Activated T-helper 9 cell treated with anti-CD3 and anti-CD28 coated beads, Interleukin-2, amount 50 U/mL, for 16 hours (primary cell): ENCODE measurements at places on chromosomes 6 and 20.

- DNase-seq: no peak
Observed at GRCh38 chr6:159460476-159460875, 232.6 kb downstream of the SOD2 start.

- DNase-seq: no peak
Observed at GRCh38 chr6:168871642-168872315, 381.9 kb downstream of the THBS2 start.

- no peak for DNase-seq
Observed at GRCh38 chr20:16692442-16692841, 37.4 kb upstream of the SNRPB2 start.

GRCh38 chr6:37021356-37022129 lies 16.1 kb downstream of the FGD2 start:
- DNase-seq: peak; percentile 47

- peak; percentile 34 for DNase-seq
Observed at GRCh38 chr6:142845624-142846458, 99.1 kb downstream of the HIVEP2 start.

GRCh38 chr6:163646866-163647265 lies 232.3 kb downstream of the QKI start:
- DNase-seq: no peak

DNA sequence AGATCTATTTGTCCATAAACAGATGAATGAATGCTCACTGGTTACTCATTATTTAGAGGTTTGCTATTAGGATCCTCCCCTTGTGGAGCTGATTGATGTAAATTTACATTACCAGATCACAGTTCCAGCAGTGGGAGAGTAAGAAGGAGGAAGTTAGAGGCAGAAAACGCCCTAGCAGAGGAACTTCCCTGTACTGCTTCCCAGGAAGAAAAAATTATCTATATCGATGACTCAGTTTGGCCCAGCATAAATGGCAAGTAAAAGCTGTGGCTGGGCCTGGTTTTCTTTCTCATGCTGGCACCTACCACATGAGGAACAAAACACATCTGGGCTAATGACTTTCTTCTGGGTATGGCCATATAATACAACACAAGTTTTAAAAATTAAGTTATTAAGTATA lies 35.7 kb downstream of the DNAAF9 start:
- DNase-seq: no peak

GRCh38 chr6:26300043-26300331 lies 65.0 kb upstream of the BTN3A2 start:
- no peak for DNase-seq

- DNase-seq: no peak
Observed at GRCh38 chr6:49766762-49767161, 20.3 kb downstream of the PGK2 start.

DNA sequence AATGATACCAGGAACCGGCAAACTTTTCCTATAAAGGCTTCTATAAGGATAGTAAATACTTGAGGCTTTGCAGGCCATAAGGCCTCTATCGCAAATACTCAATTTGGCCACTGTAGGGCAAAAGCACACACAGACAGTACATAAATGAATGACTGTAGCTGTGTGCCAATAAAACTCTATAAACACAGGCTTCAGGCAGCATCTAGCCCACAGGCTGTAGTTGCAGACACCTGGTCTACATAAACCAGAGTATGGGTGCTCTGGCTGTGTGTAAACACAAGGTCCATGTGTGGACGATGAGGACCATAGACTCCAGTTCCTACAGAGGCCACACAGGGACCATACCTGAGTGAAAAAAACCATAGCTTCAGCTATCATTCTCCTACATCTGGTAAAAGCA lies 52.2 kb downstream of the ZMYND8 start:
- DNase-seq: no peak

- DNase-seq: no peak
Observed at GRCh38 chr20:38395165-38395564, 40.0 kb downstream of the SNHG17 start.

GRCh38 chr6:20757761-20758160 lies 223.5 kb downstream of the CDKAL1 start:
- DNase-seq: no peak
